ENCODE measurements at places on chromosomes 13 and 19.

- DNase-seq: no peak
Measured at GRCh38 chr13:59954601-59955000, 209.1 kb downstream of the DIAPH3 start.

DNA sequence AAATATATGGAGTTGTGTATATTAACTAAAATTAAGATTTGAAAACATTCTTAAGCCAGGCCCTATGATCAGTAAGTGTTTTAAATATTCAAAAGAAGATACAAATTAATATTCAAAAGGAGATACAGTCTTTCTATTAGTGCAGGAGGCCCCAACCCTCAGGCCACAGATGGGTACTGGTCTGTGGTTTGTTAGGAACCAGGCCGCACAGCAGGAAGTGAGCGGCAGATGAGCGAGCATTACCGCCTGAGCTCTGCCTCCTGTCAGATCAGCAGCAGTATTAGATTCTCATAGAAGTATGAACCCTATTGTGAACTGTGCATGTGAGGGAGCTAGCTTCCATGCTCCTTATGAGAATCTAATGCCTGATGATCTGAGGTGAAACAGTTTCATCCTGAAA lies 232.9 kb downstream of the FOXO1 start:
- DNase-seq: no peak

DNA sequence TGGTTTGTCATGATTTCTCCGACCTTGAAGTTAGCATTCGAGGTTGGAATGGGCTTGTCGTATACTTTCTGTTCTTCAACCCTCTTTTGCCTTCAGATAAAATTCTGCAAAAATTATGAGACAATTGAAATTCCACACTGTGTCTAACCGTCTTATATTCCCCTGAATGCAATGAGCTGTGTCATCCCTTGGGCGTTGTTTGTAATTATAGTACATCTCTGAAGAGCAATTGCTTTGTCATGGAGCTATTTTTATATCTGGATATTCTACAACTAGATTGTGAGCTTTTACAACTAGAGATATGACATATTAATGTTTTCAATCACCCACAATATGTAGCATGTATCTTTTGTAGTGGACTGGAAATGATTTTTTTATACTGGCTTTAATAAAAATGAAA lies 631.8 kb upstream of the SLC10A2 start:
- no peak for DNase-seq

- no peak for DNase-seq
Measured at GRCh38 chr13:109595471-109595870, 190.9 kb downstream of the IRS2 start.

DNA sequence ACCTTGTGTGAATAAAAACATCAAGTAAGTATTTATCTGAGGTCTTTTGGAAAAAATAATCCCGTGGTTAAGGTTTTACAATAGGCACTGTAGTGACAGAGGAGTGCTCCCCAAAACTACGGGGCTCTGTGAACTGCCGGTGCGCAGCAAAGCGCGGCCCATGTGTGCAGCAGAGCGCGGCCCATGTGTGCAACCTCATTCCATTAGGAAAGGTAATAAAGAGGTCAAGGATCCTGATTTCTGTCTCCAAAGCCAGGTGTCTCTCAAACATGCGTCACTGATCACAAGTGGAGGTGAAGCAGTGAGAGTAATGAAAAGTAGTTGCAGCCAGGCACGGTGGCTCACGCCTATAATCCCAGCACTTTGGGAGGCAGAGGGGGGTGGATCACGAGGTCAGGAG lies 58.7 kb downstream of the MRPL57 start:
- DNase-seq: no peak

GRCh38 chr13:66574606-66575005 lies 655.5 kb downstream of the PCDH9 start:
- no peak for DNase-seq

GRCh38 chr13:105428811-105429210 lies 1106.7 kb downstream of the EFNB2 start:
- no peak for DNase-seq

DNA sequence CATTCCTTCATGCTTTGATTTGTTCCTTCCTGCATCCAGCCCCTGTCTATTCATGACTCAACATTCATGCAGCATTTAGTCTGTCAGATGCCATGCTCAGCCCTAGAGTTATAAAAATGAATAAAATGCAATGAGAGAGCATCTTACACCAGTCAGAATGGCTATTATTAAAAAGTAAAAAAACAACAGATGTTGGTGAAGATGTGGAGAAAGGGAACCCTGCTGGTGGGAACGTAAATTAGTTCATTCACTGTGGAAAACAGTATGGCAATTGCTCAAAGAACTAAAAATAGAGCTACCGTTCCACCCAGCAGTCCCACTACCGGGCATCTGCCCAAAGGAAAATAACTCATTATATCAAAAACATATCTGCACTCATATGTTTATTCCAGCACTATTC lies 70.0 kb upstream of the GTF3A start:
- no peak for DNase-seq
